Epithelial cell of proximal tubule (primary cell): ENCODE measurements at places on chromosomes 6 and 20.
A peak's percentile ranks its signal among the peaks of the same experiment; 100 is the strongest.

DNA sequence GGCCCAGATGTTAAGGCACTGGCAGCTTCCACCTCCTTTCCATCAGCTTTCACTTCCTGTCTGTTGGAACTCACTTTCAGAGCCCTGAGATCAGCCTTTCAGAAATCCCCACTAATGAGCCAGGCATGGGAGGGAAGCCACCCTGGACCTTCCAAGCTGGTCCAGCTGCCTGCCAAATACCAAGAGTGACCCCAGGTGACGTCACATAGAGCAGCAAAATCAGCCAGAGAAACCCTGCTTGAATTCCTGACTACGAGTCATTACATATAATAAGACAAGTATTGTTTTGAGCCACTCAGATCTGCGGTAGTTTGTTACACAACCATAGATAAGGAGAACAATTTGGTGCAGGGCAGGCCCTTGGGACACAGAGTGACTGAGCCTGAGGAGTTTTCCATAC is 556.0 kb upstream of the JAG1 start:
- DNase-seq = peak; percentile 64

- DNase-seq = peak; percentile 85
These were observed 76.8 kb upstream of the DUSP22 start for GRCh38 chr6:215335-216034.

DNA sequence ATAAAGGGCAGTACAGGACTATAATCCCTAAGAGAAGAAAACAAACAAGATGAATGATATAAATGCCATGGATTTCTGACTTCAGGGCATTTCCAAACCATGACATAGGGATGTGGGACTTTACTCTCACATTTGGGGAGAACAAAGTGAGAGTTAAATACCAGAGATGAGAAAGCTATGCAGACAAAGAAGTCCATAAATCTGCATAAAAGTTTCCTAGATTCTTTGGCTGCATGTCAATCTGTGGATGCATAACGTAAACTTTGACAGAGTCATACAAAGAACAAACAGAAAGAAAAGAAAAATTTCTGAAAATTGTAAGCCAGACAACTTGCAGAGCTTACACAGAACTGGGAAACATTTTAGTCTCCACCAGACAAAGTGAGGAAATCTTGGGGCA is 11.7 kb downstream of the EPM2A start:
- no peak for DNase-seq

GRCh38 chr6:54768494-54768893 is 78.1 kb upstream of the FAM83B start:
- no peak for DNase-seq

- DNase-seq = no peak
These were observed 2.8 kb upstream of the CALHM4 start for GRCh38 chr6:116550796-116551195.

DNA sequence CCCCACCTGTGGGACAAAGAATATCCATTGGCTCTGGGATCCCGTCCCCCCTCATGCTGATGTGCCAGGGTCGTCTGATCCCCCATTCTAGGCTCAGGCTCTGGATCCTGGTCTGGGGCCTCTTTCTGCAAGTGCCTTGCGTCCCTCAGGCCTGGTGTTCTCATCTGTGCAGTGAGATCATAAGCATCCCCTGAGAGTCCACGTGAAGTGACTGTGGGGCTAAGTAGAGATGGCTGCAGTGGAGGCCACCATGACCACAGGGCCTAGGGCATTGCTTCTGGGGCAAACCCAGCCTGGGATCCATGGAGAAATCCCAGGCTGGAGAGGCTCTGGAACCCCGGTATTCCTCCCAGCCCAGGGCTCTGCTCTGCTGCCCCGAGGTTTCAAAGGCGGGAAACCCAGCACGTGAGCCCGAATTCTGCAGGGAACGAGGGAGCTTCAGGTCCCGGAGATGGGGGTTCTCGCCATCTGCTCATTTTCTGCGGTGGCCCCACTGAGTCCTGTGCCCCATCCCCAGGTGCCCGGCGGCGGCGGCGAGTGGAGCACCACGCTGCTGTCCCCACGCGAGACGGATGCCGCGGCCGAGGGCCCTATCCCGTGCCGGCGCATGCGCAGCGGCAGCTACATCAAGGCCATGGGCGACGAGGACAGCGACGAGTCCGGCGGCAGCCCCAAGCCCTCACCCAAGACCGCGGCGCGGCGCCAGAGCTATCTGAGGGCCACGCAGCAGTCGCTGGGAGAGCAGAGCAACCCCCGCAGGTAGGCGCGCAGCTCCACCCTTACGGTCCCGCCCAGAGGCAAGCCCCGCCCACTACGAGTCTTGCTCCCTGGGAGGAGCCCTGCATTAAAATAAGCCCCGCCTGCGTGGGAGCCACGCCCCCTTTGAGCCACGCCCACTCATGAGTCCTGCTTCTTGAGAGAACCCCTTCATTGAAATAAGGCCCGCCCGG is 105.5 kb upstream of the MYL9 start:
- DNase-seq = no peak

- no peak for DNase-seq
These were observed 238.2 kb downstream of the GMDS start for GRCh38 chr6:2007165-2007564.

GRCh38 chr6:41878961-41879405 is 16.2 kb downstream of the USP49 start:
- DNase-seq = no peak

DNA sequence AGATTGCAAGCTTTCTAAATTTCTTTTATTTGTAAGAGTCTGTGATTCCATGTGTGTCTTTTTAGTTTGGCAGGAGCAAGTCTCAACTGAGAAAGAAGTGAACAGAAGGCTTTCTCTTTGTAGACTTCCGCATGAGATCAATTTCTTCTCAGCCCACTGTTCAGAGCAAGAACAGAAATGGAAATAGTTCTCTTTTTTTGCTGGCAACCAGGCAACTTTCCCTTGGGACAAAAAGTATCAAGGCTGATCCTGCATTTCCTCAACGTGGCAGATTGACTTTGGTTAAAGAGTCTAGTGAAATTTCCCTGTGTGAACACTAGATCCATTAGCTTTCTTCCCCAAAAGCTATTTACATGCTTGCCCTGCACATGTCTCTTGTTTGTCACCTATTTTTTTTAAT is 46.8 kb upstream of the JAG1 start:
- DNase-seq = no peak

DNA sequence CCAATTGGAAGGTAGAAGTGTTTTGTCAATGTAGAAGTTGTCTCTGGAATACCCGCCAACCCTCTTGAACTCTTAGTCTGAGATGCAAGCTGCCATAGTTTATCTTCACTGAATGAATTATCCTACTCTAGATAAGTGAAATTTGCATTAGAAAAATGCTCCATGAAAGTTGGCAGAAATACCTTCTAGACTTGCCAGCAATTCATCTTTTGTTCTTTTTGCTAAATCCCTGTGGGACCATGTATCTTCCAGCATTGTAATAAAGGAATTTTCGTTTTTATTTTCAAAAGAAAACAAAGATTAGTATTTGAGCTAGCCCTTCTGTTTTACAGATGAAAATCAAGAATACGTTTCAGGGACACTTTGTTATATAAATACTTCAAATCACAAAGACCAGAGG is 244.2 kb downstream of the CBLN4 start:
- DNase-seq = no peak

- no peak for DNase-seq
These were observed 30.8 kb downstream of the AGPAT4 start for GRCh38 chr6:161242779-161243693.

GRCh38 chr20:63695424-63696305 is 787 bp upstream of the TNFRSF6B start:
- DNase-seq = no peak

DNA sequence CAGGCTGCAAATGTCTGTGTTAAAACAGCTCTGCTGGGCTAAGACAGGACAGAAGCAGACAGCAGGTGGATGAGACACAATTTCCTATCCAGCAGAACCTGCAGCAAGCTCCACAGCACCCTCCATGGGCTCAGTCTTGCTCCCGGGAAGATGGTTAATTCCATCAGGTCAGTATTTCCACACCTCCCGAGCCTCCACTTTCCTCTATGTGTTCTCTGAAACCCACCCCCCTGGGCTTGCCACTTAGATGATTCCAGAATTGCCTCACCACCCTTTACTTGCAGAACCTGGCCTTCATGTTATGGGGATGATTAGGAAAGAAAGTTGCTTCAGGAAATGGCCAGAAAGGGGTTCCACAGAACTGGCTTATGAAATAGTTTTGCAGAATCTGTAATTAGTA is 43.8 kb downstream of the ERMARD start:
- no peak for DNase-seq

GRCh38 chr6:30767944-30768301 is 23.6 kb upstream of the IER3 start:
- DNase-seq = no peak

DNA sequence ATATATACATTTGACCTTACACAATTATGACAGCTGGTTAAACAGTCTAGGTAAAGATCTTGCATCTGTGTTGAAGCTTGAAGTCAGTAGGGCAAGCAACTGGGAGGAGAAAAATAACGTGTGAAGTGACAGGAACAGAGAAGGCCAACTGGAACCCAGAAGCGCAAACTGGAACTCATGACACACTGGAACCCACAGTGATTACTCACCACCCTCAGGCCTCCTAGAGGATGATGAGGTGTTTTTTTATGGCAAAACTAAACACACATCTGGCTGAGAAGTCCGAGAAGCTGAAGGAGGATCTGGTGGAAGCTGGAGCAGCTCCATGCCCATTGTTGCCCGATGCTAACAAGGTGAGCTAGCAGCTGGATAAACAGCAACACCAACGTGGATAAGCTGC is 108.1 kb downstream of the TMEM200A start:
- DNase-seq = no peak

DNA sequence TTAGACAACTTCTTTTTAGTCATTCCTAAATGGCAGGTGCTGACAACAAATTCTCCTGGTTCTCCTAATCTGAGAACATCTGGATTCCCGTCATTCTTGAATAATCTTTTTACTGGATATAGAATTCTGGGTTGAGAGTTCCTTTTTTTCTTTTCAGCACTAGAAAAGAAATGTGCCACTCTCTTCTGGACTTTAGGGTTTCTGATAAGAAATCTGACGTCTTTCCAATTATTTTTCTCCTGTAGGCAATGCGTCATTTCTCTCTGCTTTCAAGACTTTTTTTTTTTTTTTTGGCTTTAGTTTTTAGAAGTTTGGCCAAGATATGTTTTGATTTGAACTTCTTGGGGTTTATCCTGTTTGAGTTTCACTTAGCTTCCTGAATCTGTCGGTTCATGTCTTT is 66.1 kb upstream of the RNF24 start:
- DNase-seq = no peak

GRCh38 chr20:55229451-55229850 is 754.1 kb downstream of the DOK5 start:
- DNase-seq = no peak

DNA sequence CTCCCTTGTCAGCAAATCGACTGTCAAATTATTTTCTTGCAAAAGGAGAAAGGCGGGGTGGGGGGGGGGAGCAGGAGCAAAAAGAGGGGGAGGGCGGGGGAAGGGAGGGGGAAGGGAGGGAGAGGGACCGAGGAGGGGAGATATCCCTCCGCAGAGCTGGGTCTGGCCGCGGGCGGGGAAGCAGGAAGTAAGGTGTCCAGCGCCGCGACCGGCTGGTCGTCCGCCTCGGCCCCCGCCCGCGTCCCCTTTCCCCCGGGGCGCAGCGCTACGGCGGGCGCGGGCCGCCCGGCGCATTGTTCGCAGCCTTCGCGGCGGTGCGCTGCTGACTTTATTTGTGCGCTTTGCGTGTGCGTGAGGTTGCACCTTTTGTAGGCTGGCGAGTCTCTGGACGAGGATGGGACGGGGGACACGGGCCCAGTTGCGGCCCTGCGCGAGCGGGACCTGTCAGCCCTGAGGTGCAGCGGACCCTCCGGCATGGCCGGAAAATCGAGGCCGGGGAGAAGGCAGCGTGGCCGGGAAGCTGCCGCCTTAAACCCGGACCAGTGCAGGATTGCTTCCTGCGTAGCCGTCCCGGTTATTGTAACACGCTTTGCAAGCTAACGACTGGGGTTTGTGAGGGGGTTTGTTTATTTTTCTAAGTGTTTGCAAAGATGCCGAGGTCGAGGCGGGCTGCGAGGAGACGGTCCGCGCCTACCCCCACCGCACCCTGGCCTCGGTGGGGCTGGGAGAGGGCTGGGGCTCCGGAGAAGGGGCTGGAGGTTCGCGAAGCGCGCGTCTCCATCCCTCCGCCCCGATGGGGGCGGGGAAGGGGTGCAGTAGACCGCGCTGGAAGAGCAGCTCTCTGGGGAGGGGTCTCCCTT is 675 bp upstream of the TRERF1 start:
- peak; percentile 30 for DNase-seq

DNA sequence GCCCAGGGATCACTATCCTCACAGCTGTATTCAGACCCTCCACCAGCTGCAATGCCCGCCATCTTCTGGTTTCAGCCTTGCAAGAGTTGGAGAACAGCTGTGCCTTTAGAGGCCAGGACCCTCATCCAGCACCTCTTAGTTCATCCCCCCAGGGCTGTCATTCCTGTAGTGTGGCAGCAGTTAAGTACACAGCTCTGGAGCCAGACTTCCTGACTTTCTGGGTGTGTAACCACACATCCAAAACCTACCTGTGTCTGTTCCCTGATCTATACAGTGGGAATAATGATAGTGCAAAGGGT is 452 bp upstream of the TREM2 start:
- DNase-seq = no peak

DNA sequence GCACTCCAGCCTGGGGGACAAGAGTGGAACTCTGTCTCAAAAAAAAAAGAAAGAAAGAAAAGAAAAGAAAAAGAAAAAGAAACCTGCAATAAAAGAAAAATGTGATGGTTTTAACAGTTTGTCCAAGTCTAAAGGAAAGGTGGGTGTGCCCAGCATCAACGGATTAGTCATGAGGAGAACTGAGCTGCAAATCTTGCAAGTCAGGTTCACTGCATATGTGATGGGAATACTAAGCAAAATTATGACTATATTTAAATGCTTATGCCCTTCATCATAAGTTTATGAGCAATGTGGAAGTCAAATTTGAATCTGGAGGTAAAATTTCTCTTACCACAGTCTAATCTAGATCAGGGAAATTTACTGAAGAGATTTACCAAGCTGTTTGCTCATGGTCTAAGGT is 13.1 kb upstream of the CDK19 start:
- DNase-seq = no peak

DNA sequence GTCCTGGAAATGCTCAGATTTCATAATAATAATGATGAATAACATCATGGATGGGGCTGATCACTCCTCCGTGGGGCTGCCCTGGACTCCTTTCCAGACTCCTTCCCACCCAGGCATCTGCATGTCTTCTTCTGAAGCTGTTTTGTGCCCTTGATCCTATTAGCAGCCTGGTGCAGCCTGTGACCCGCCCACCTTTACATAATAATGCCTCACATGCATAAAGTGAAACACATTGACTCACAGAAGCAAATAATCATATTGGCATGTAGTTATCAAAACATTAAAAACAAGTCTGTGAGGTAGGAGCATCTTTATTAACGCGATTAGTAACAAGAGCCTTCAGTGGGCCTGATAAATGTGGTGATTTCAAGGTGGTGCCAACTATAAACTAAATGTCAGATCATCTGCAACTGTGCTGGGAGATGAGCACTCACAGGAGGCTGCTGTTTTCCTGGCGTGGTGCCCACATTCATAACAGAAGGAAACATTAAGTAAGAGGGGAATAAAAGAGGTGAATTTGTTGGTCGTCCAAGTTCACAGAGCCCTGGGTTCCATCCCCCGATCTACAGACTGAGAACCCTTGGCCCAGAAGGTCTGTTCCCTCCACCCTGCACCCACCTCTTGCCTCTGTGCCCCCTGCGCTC is 344.7 kb downstream of the CDH4 start:
- no peak for DNase-seq
